Immature natural killer cell (primary cell): ENCODE measurements at places on chromosomes 5 and 9.

DNA sequence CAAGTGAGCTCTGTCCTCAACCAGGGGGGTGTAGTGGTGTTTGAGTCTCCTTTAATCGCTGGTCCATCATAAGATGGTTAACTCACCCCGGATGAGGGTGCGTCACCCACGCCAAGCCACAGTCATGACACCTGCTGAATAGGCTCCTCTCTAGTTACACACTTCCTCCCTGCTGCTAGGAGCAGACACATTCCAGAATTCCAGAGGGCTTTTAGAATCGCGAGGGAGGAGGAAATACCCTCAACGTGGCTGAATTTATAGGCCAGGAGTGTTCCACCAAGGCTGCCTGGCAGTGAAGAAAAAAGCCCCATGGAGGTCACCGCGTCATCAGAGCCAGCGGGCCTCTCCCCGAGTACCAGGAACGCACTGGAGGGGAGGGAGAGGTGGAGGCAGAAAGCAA is 5.1 kb downstream of the GLRX start:
- DNase-seq = peak; percentile 71

- no peak for DNase-seq
These were observed 28.7 kb downstream of the TPPP start for GRCh38 chr5:664343-664993.

DNA sequence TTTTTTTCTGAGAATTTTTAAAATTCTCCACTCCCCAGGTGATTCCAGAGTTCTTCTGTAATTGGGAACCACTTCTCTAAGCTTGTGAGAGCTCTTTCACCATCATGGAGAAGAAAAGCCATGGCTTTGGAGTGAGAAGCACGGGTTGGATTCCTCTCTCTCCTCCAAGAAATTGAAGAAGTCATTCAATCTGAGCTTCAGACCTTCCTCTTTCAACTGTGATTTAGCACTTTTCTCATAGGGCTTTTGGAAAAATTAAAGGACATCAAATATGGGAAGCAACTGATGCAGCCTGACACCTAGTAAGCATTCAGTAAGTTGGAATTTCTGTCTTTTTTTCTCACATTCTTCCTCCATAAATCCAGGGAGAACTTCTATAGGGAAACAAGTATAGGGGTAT is 580.4 kb upstream of the KLF4 start:
- no peak for DNase-seq

GRCh38 chr9:81814794-81815464 is 113.3 kb upstream of the SPATA31D4 start:
- peak; percentile 44 for DNase-seq

DNA sequence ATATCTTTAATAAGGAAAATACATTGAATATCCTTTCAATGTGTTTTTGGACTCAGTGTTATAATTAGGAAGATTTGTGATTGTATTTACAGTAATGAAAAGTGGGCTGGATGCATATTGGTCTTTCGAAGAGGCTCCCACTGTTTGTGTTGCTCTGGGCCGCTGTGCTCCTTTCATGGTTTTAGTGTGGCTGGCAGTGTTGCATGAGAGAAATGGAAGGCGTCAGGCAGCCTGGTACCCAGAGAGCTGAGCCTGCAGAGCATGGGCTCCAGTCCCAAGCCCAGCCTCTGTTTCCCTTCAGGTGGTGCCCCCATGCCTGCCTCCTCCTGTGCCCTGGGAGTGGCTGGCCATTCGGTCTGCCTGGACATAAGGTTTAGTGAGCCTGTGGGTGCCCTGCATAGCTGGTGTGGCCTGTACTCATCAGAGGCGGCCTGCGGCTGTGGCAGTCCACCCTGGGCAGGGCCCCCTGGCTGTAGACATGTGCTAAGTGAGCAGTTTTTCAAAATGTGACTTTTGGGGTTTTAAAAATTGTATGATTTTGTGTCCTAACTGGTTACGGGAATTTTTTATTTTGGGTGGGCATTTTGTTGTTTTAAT is 27.4 kb upstream of the FAM120AOS start:
- DNase-seq = no peak

- no peak for DNase-seq
These were observed 36.4 kb downstream of the THBS4 start for GRCh38 chr5:80071510-80072021.

GRCh38 chr9:91835632-91836031 is 114.4 kb downstream of the ROR2 start:
- no peak for DNase-seq

DNA sequence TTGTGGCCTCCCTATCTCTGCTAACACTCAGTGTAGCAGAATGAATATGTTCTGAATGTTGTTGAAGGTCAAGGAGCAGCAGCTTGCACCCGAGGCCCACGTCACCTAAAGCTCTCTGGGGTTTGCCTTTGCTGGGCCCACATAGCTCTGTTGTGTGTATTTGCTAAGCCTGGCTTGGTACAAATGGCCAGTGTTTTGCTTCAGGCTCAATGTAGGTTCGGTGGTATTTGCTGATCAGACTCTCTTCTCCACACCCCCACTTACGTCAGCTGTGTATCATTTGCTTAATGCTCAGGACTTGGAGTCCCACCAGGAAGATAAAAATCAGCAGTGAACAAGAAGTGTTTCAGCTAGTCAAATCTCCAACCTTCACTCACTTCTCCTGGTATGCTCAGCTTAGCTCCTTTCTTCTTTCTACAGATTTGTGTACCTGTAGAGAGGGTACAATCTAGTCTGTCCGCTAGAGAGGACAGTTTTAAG is 4.8 kb upstream of the RFESD start:
- no peak for DNase-seq

GRCh38 chr9:121325387-121325786 is 44.7 kb downstream of the STOM start:
- no peak for DNase-seq

- DNase-seq = no peak
These were observed 2.4 kb upstream of the BTF3 start for GRCh38 chr5:73495772-73496335.

- DNase-seq = no peak
These were observed 8.5 kb upstream of the C1QTNF3 start for GRCh38 chr5:34051374-34051980.

DNA sequence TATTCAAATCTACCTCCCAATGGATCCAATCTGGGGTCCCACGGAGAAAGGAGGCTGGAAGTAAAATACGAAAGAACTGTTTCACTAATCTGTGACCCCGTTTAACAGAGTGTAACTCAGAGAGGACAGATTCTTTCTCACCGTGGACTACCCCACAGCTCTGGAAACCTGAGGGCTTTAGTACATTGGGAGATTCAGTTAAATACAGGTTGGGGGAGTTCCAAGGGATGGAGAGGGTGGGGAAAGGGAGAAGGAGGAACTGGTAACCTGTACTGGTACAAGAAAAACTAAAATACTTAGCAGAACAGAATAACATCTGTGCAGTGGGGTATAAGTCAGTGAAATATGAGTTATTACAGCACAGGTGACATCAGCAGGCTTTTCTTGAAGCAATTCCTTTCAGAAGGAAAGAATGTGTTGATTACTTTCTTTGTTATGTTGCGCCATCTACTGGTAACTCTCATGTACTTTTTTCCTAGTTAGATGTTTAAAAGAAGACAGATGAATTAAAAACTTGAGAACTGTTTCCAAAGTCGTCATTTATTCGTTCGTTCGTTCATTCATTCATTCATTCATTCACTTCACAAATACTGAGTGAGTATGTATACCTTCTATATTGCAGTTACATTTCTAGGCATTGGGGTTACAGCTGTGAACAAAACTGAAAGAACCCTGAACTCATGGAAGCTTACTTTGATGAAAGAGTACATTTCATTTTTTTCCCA is 30.0 kb upstream of the STOM start:
- peak; percentile 56 for DNase-seq

DNA sequence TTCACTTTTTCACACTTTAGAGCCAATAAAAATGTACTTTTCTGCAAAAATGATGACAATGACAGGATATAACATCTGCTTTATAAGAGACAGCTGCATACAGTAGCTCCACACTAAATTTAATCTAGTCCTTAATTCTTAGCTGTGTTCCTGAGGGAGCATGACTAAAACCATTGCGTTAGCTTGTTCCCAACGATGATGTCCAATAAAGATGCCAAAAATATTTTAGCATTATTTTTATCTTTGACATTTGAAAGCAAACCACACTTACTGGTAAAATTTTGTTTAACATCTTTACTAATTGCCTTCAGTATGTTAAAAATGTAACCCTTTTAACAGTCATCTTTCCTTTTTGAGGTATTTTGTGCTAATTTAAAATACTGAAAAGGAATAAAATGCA is 382.7 kb downstream of the CHSY3 start:
- DNase-seq = no peak

- no peak for DNase-seq
These were observed 2.2 kb upstream of the PCYOX1L start for GRCh38 chr5:149355688-149356087.

DNA sequence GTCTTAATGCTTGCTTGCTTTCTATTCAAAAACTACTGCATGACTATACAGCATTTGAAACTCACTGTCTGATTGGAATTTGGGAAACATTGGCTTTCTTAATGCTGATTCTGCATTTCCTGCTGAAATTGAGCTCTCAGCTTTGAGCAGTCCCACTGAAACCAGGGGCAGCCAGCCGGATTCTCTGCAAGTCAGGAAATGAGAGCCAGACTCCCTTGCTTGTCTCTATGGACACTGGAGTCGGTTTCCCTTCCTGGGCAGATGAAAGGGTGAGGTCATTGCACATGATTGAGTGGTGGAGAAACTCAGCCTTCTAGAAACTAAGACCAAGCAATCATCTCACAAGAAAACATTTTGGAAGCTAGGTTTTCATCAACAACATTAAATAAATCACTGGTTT is 119.7 kb upstream of the SPATA31C2 start:
- no peak for DNase-seq

GRCh38 chr5:149794041-149794440 is 63.9 kb downstream of the PPARGC1B start:
- DNase-seq = no peak

DNA sequence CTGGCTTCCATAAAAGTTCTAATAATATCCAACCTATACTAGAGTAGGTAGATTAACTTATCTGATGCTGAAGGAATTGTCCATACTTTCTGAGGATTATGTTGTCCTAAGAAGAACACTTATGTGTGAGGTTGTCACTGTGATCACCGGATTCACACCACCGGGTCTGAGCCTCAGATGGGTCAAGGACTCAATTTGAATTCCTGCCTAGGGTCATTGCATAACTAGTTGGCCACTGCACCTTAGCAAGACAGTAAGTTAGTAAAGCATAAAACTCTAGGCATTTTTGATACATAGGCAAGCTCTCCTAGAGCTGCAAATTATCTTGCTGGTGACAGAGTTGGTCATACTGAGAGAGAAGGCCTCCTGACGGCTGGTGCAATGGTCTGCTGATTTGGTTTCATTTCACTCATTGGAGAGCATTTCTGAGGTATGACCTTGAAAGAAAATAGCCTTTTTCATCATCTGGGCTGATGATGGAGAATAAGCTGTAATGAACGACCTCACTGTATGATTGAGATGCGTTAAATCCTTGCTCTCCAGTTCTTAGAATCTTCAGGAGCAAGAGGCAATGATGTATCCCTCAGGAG is 72.0 kb upstream of the CKMT2 start:
- no peak for DNase-seq

DNA sequence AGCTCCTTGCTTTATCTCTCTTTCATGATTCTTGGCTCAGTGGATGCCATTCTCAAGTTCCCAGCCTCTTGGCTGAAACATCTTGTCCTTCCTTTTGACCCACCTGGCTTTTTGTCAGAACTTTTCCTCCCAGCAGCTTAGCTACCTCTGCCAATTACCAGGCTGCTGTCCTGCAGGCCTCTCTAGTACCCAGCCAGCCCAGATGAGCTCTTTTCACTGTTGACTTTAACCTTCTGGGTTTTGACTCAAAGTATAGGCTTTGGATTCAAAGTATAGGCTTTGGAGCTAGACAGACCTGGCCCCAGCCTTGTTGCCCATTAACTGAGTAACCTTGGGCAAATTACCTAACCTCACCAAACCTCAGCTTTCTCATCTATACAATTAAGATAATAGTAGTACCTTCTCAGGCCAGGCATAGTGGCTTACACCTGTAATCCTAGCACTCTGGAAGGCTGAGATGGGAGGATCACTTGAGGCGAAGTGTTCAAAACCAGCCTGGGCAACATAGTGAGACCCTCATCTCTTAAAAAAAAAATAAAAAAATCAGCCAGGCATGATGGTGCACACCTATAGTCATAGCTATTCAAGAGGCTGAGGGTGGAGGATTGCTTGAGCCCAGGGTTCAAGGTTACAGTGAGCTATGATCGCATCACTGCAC is 6.6 kb upstream of the TMEFF1 start:
- no peak for DNase-seq

- DNase-seq = no peak
These were observed 32.2 kb downstream of the PRLR start for GRCh38 chr5:35198075-35198474.

GRCh38 chr9:90478821-90479220 is 163.8 kb downstream of the DIRAS2 start:
- no peak for DNase-seq

- no peak for DNase-seq
These were observed 320.9 kb downstream of the NTRK2 start for GRCh38 chr9:84990416-84990815.

DNA sequence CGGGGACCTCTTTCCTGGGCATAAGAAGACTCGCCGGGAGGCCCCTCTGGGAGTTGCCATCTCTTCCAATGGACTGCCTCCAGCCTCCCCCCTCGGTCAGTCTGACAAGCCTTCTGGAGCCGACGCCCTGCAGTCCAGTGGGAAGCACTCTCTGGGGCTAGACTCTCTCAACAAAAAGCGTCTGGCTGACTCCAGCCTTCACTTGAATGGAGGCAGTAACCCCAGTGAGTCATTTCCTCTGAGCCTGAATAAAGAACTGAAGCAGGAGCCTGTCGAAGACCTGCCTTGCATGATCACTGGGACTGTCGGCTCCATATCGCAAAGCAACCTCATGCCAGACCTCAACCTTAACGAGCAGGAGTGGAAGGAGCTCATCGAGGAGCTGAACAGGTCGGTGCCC is 28.4 kb upstream of the LTC4S start:
- DNase-seq = no peak

DNA sequence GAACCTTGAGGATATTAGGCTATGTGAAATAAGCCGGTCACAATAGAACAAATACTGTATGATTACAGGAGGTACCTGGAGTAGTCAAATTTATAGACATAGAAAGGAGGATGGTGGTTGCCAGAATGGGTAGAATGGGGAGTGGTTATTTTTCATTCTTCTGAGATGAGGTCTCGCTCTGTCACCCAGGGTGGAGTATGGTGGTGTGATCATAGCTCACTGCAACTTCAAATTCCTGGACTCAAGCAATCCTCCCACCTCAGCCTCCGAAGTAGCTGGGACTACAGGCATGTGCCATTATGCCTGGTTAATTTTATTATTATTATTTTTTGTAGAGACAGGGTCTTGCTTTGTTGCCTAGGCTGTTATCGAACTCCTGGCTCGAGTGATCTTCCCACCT is 27.1 kb downstream of the SH3PXD2B start:
- no peak for DNase-seq

- DNase-seq = no peak
These were observed 121.9 kb upstream of the GRHPR start for GRCh38 chr9:37300620-37301019.

- DNase-seq = no peak
These were observed 214.9 kb upstream of the TBCA start for GRCh38 chr5:77991084-77991483.

GRCh38 chr5:74044936-74045335 is 418.9 kb downstream of the ARHGEF28 start:
- DNase-seq = no peak

GRCh38 chr5:155905364-155905763 is 421.6 kb upstream of the SGCD start:
- no peak for DNase-seq

GRCh38 chr9:133522073-133522910 is 2.5 kb downstream of the MYMK start:
- DNase-seq = no peak
